NCI-H1092 (cell line): ENCODE measurements at places on chromosomes 1 and 21.

DNA sequence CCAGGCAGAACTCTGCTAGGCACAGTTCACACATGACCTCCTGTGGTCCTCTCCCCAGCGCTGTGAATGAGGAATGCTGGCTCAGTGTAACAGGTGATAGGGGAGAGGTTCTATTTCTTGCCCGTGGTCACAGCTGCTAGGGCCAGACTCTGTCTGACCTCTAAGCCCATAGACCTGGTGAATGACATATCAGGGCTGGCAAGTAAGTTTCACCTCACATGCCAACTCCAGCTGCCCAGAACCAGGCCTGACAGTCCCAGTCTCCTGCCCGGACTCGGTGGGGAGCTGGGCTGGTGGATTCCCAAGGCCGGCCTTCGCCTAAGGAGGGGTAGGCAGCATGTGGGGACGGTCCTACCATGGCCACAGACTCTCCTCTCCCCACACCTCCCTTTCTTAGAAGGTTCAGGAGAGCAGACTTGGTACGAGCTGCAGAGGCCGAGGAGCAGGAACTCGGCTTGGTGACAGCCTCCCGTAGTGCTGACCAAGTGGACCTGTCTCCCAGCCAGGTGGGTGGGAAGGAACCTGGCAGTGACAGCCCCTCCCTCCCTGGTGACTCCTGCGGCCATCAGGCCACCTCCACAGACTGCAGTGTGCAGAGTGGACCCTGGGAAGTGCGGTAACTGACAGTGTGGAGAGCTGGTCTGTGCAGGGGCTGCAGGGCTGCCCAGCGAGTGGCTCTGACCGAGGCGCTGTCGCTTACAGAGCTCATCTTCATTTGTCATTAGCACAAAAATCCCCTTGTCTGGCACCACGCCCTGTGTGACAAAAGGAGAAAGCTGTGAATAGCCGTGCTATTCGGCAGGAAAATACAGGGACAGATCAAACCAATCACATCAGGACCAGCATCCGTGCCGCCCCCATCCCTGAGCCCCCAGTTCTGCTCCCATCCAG, 74.6 kb downstream of the SCCPDH start:
- DNase-seq = no peak

DNA sequence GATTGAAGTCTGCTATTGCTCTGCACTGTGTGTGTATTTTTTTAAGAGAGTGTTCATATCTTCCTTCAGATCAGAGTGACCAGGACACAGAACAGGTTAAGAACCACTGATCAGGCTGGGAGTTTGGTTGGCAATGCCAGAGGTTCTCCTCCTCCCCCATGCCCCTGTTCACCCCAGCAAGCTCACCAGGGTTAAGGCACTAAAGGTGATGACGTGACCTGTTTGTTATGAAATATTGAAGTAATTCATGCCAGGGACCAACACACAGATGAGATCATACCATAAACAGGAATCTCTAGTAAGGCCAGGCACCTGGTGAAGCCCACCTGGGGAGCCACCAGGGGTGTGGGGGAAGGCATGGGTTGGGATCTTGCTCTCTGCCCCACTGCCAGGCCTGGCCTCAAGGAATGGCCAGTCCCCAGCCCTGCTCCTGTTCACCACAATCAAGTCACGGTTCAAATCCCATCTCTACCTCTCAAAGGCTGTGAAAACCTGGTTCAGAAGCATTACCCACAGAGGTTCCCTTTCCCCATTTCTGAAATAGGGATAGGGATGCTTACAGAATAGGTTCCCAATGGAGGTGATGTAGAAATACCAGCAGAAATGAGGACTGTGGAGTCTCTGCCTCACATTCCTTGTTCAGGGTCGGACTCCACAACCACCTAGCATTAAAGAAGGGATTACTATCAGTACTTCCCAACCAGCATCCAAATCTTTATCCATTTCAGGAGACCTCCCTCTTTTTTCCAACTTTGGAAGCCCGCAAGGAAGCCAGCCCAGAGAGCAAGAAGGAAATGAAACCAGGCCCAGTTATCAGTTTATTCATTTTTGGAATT, 2.4 kb downstream of the ID3 start:
- DNase-seq = no peak

DNA sequence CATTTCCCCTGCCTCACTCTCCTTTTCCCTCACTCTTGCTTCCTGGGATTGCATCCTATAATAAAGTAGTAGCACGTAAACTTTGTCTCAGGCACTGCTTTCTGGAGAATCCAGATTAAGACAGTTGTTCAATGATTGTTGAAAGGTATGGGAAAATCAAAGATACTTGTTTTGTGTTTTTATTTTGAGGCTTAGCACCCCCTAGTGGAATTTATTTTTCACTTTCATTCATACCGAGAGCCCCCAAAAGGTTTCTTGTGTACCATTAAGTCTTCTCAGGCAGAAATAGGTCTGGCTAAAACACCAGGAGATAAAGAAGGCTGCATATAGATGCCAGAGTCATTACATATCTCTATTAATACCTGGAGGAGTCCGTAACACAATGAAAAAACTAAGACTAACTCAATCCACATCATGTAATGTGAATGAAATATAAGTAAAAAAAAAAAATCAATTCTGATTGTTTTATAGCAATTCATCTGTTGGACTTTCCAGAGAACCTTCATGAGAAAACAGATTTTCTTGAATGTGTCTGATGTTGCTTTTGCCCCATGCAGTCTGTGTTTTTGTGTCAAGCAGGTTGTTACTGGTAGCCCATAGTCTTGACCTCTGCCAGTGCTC, 103.5 kb downstream of the RPE65 start:
- no peak for DNase-seq

- DNase-seq = no peak
Observed at GRCh38 chr1:177385760-177386698, 215.3 kb downstream of the BRINP2 start.

- no peak for DNase-seq
Observed at GRCh38 chr1:101992821-101993575, 3.7 kb downstream of the OLFM3 start.

DNA sequence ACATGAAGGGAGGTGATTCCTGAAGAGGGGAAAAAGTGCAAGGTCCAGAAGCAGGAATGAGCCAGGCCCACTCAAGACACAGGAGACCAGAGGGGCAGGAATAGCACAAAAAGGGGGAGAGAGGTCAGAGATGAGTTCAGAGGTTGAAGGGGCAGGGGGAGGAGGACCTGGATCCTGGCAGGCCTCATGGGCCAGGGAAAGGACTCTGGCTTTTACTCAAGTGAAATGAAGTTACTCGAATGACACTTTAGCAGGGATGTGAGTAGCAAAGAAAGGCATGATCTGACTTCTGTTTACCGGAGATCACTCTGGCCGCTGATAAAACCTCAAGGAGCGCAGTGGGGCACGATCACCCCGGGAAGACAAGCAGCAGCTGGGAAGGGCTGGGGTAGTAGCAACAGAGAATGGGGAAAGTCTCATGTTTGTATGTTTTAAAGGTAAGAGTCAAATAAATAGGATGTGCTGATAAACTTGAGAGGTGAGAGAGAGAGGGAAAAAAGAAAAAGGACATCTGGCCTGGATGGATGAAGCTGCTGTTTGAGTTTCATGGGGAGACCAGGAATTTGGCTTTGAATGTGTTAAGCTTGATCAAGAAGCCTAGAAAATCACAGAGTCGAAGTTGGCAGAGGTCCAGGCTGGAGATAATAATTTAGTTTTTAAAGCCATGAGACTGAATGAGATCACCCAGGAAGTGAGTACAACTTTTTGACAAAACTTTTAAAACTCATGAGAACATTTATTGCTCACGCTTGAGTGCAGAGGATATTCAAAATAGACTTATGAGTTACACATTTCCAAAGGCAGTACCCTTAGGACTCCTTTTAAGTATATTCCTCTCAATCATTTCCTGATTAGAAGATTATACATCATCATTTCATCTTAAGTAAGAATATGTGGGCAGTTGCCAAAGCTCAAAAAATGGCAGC, 156.0 kb downstream of the RERE start:
- no peak for DNase-seq

- no peak for DNase-seq
Observed at GRCh38 chr1:21497466-21498061, 11.7 kb upstream of the ALPL start.

- DNase-seq = no peak
Observed at GRCh38 chr1:6417961-6418667, 1.6 kb downstream of the HES2 start.

GRCh38 chr1:12435639-12436344, 182.2 kb downstream of the DHRS3 start:
- DNase-seq = no peak

DNA sequence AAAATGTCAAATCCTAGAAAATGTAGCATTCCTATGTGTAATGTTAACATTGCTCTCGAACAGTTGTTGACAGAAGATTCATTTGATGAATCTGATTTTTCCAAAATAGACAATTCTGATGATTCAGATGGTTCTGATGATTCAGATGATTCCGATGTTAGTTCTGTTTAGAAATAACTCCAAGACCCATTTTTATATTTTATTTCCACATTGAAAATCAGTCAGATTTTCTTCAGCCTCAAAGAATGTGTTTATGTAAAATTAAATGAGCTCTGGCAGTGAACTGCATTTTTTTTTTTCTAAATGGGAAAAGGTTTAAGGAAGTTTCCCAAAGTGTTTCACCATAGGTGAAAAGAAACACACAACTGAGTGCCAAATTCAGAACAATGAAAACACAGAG, 136.5 kb downstream of the TSEN15 start:
- DNase-seq = no peak

DNA sequence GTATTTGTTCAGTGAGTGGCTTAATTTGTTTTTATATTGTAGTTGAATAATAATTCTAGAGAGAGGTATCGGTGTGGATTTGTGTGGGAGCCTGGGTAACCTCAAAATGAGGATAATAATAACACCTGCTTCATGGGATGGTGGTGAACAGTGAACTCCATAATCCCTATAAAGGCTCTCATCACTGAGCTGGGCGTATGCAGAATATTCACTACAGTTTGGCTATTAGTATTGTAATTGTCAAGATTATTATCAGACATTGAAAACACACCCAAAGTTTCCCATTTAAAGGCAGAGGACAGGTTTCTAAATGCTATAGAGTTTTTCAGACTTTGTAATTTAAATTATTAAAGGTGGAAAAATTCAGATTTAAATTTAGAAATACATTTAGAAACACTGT, 7.0 kb upstream of the LAMC2 start:
- no peak for DNase-seq

GRCh38 chr1:2474933-2475371, 1.1 kb upstream of the PLCH2 start:
- DNase-seq = no peak

GRCh38 chr1:111920221-111921024, 69.0 kb downstream of the KCND3 start:
- DNase-seq = peak; percentile 50

DNA sequence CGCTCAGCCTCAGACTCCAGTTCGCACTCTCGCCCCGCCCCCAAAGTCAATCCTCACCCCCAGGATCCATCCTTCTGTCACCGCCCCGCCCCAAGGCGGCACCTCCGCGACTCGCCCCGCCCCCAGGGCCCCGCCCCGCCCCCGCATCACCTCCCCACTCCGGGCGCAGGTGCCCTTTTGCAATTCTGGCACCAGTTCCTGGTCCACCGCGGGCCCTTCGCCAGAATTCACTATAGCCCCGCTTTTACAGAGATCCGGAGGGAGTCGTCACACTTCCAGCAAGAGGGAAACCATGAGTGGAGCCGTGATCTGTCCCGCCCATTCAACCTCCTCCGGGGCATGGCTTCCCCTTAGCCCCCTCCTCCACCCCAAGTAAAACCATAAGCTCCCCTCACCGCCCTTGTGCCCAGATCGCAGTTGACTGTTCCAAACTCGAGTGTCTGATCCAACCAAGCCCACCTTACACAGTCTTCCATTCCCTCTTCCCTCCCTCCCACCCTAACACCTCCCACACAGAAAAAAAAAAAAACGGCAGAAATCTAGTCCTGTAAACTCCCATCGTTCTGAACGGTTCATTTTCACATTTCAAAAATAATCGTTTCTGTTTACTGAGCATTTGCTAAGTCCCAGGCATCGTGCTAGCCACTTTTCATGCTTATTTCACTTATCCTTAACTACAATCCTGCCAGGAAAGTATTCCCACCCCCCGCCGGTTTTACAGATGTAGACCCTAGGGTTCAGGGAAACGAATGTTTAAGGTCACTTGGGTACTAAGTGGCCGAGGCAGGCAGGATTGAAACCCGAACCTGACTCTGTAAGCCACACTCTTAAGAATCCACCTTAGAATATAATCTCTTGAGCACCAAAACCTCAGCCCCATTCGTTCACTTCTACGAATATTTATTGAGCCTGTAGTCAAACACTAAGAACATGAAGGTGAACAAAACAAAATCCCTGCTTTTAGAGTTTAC, 1.3 kb upstream of the DNAJC16 start:
- no peak for DNase-seq

GRCh38 chr1:231124746-231125145, 37.1 kb upstream of the TRIM67 start:
- DNase-seq = no peak

- DNase-seq = peak; percentile 98
Observed at GRCh38 chr1:228902781-228903433, 167.6 kb downstream of the RHOU start.

DNA sequence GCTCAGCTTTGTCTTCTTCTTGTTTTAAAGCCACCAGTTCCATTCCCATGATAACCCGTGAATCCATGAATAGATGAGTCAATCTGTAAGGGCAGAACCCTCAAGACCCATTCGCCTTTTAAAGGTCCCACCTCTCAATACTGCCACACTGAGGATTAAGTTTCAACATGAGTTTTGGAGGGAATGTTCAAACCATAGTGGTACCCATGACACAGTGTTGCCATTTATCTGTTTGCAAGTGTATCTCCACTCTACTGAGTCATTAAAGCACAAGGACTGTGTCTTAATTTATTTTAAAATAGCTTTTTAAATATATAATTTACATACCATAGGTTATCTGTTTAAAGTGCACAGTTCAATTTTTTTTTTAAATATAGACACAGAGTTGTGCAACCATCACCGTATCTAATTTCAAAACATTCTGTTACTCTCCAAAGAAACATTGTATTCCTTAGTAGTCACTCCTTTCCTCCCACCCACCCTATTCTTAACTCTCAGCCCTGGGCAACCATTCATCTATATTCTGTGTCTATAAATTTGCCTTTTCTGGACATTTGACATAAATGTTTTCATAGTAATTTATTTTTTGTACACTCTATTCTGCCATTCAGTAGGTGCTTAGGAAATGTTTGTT, 4.8 kb upstream of the IL24 start:
- DNase-seq = no peak

DNA sequence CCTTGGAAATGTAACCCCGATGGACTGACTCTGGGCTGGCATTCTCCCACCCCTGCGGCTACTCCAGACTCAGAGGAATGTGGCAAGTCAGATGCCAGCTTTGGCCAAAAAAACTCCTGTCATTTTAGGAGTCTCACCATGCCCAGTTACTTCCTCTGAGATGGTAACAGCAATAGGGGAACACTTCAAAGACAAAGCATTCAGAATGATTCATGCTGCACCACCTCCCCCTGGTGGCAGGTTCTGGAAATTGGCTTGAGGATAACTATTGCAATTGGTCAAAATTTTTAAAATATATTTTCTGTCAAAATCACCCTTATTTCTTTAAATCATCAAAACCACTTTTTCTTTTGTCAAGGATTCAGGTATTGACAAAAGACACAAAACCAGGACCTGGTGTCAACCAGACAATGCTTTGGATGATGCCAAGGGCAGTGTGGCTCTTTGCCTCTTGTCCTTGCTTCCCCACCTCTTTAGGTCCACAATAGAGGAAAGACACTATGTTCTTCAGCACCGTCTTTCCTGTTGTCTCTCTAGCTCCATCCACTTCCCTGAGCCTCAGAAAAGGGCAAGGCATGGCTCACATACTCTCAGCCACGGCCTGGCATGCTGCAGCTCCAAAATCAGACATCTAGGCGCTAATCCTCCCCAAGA, 9.9 kb upstream of the CDCA8 start:
- peak; percentile 54 for DNase-seq
